Stimulated activated CD8-positive, alpha-beta memory T cell treated with anti-CD3 and anti-CD28 coated beads, Interleukin-4, amount 100 ng/mL, for 4 hours (primary cell): ENCODE measurements at places on chromosomes 5 and 9.
A peak's percentile ranks its signal among the peaks of the same experiment; 100 is the strongest.

GRCh38 chr5:172172912-172173563, 15.0 kb downstream of the STK10 start:
- DNase-seq, result no peak

DNA sequence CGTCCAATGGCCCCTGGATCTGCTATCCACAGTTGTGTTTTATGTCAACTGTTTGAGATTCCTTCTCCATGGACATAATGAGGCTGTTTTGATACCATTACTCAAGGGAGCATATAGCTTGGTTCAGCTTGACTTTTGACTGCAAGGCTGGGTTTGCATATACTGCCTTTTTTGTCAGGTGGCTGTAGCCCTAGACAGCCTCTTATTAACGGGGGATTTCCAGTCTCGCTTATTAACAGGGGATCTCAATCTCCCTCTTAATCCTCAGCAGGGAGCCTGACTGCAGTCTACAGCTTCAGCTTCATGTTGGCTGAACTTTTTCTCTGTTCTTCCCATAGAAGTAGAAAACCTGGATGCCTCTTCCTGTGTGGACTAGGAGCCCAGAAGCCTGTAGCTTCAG, 73.7 kb upstream of the TNC start:
- no peak for DNase-seq

- DNase-seq, result no peak
Measured at GRCh38 chr9:1875251-1875851, 139.8 kb upstream of the SMARCA2 start.

DNA sequence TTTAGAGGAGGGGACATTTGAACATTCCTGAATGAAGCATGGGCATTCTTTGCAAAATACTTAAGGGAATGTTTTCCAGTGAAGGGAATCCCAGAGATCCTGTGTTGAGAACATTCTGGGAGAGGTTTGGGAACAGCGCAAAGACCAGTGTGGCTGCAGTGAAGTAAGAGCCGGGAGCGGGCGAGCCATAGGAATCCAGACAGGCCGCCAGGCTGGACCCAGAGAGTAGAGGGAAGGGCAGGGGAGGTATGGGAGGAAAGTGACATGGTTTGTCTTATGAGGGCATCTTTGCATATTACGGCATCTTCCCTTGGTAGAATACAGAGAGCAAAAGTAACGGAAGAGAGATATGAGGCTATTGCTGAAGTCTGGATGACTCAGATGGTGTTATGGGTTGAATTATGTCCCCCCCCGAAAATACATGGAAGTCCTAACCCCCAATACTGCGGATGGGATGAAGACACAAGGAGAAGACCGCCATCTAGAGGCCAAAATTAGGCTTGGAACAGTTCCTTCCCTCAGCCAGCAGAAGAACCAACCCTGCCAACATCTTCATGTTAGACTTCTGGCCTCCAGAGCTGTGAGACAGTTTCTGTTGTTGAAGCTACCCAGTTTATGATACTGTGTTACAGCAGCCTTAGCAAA, 268.2 kb downstream of the MAST4 start:
- no peak for DNase-seq

DNA sequence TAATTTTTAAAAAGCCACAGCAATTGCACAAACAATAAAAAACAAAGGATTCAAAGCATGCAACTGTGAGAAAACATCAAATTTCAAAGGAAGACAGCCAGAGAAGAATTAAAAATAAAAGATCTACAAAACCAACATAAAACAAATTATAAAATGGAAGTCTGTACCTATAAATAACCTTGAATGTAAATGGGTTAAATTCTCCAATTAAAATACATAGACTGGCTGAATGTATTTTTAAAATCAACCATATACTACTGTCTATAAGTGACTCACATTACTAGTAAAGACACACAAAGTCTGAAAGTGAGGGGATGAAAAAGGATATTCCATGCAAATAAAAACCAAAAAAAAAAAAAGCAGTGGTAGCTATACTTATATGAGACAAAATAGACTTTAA, 33.7 kb downstream of the BTNL8 start:
- DNase-seq, result no peak

DNA sequence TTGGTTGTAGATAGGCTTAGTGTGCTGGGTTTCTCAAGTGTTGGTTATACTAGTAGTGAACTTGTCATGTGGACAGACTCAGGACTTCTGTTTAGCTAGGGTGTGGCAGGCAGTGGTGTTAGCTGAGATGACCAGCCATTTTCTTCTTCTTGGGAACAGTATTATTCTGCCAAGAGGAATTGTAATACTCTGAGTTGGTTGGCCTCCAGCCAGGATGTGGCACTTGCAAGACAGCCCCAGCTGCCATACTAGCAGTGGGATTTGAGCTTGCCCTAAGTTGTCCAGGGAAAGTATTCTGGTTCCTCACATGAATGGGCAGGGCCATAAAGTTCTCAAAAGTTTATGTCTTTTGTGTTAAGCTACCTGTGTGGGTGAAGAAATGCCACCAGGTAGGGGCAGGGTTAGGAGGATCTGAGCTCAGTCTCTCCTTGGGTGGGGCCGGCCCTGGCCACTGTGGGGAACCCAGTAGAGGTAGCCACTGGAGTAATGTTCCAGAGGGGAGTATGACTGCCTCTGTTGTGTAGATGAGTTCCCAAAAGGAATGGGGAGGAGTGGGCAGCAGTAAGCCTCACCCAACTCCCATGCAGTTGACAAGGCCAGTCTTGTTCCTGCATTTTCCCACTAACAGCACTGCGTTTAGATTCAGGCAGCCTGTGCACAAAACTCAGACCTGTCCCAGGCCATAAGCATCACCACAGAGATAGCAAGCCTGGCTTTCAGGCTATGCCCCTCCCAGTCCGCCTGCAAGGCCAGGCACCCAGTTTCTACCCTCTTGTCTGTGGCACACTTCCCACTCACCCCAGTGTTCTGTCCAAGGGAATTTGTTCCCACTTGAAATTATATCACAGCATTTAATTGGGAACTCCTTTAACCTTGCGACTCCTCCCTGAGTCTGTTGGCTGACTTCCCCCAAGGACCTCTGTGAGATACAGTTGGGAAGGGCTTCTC, 250.7 kb downstream of the ANXA1 start:
- no peak for DNase-seq

GRCh38 chr9:110309681-110310080, 28.0 kb downstream of the TXNDC8 start:
- DNase-seq, result no peak

- DNase-seq, result no peak
Measured at GRCh38 chr5:16826379-16827125, 109.5 kb downstream of the MYO10 start.

DNA sequence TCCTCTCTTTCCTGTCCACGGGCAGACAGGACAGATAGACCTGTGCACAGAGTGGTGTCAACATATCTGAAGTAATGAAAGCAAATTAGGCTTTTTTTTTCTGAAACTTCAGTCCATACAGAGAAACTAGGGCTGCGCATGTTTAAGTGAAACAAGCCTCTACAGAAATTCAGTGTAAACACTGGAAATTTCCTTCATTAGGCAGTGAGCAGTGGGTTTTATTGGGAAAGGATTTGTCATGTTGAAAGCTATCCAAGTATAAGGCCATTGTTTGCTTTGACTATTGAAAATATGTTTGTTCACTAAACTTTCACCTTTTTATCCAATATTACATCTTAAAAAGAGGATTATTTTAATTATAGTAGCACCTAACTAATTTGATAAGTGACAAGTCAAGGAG, 161.2 kb downstream of the AOPEP start:
- no peak for DNase-seq

DNA sequence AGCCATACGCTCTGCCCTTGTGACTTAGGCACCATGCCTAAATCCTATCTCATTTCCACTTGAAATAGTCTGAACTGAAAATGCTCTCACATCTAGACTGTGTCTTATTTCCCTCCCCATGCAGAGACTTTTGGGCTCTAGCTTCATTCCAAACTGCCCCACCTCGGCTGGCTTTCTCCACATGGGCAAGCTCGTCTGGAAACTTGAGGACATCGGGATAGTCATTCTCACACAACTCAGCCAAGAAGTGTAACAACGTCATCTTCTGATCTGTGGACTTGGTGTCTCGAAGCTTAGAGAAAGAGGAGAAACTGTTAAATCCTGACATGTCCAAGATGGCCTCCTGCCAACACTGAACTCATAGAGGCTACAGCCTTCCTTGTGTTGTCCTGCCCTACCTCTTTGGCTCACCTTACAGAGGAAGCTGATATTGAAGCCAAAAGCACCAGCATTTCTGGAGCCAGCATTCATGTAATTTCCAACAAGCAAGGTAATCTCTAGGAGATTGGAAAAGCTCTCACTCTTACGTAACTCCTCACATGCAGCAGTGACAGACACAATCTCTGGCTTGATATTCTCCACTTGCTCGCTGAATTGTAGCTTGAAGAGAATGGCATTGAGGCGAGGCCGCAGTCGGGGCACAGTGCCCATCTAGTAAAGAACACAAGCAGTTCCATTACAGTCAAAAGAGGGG, 39.6 kb downstream of the PCDHGC5 start:
- no peak for DNase-seq

- no peak for DNase-seq
Measured at GRCh38 chr5:107968406-107968843, 297.7 kb upstream of the EFNA5 start.

DNA sequence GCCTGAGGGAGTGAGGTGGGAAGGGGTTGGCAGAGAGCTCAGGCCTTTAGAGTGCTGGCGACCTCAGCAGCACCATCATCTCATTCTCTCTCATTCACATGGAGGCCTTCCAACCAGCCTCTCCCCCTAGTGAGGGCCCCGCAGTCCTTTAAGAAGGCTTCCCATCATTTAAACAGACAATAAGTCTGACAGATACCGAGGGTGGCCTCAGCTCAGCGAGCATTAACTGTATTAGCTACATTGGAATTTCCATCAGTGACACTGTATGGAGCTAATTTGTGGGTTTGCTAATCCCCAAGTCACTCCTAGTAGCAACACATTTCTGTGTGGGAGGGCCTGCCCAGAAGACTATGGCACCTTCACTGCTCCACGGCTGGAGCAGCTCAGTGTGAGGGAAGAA, 75.8 kb downstream of the INSYN2B start:
- no peak for DNase-seq

DNA sequence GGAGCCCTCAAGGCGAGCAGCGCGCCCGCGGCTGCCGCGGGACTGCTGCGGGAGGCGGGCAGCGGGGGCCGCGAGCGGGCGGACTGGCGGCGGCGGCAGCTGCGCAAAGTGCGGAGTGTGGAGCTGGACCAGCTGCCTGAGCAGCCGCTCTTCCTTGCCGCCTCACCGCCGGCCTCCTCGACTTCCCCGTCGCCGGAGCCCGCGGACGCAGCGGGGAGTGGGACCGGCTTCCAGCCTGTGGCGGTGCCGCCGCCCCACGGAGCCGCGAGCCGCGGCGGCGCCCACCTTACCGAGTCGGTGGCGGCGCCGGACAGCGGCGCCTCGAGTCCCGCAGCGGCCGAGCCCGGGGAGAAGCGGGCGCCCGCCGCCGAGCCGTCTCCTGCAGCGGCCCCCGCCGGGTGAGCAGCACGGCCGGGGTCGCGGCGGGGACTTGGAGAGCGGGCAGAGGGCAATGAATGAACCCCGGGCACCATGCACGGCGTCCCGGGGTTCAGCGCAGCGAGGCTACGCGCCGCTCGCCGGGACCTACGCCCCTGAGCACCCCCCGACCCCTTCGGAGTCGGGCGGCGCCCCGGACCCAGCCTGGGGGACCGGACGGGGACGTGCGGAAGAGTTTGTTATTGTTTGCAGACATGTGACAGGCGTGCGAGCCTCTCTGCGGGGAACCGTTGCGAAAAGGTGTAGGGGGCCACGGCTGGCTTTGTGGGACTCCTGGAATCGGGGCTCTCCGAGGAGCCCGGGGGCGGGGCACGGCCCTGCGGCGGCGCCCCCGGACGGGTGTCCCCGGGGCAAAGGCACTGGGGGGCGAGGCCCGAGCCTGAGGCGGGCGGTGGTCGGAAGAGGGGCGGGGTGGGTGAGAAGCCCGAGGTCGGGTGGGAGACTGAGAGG, 553 bp downstream of the MAP3K1 start:
- peak; percentile 12 for DNase-seq
